ENCODE measurements at places on chromosomes 1 and 21.

DNA sequence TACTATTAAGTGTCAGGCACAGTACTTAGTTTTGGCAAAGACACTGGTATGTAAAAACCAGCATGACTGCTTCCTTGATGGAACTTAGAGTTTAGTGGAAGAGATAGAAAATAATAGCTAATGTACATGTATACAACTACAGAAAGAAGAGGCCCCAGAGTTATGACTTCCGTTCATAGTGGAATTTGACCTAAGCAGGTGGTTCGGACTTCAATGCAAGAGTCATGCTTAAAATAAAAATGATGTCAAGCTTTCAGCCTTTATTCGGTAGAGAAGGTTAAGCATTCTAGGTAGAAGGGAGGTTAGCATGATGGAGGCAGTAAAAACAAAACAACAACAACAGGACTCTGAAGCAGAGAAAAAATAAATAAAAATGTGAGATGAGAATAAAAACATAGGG is 165.9 kb downstream of the KCNT2 start:
- DNase-seq = no peak

DNA sequence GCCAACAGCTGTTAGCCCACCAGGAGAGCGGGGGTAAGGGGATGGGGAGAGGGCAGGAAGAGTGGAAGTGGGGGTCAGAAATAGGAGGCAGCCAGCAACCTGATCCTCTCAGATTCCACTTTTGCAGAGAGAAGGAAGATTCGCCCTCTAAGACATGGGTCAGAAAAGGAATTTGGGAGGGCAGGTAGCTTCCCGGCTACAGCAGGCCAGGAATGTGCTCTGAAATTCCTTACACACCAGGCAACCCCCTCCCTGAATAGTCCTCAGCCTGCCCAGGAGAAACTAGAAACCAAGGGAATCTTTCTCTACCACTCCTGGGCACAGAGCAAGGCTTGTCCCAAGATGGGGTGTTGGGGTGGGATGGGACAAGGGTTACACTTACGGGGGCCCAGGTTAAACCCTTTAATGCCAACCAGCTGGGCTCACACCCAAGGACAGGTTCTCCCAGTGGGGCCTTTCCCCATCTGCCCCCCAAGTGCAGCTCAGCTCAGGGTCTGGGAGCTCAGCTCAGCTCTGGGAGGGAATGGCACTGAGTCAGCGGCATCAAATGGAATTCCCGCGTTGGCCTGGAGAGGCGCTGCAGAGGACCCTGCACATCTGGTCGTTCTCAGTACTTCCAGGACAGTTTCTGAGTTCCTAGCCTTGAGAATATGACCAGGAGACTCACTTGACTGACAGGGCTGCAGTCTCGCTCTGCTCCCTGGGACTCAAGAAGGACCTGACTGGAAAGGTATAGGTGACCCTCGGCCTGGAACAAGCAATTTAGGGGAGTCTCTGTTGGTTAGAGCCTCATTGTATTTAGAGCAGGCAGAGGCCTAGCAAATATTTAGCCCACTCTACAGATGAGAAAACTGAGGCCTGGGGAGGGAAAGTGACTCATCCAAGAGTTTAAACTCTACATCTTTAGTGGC is 761 bp downstream of the TNNT2 start:
- DNase-seq = peak; percentile 44

- no peak for DNase-seq
Observed at GRCh38 chr1:65388908-65389695, 31.4 kb upstream of the LEPR start.

DNA sequence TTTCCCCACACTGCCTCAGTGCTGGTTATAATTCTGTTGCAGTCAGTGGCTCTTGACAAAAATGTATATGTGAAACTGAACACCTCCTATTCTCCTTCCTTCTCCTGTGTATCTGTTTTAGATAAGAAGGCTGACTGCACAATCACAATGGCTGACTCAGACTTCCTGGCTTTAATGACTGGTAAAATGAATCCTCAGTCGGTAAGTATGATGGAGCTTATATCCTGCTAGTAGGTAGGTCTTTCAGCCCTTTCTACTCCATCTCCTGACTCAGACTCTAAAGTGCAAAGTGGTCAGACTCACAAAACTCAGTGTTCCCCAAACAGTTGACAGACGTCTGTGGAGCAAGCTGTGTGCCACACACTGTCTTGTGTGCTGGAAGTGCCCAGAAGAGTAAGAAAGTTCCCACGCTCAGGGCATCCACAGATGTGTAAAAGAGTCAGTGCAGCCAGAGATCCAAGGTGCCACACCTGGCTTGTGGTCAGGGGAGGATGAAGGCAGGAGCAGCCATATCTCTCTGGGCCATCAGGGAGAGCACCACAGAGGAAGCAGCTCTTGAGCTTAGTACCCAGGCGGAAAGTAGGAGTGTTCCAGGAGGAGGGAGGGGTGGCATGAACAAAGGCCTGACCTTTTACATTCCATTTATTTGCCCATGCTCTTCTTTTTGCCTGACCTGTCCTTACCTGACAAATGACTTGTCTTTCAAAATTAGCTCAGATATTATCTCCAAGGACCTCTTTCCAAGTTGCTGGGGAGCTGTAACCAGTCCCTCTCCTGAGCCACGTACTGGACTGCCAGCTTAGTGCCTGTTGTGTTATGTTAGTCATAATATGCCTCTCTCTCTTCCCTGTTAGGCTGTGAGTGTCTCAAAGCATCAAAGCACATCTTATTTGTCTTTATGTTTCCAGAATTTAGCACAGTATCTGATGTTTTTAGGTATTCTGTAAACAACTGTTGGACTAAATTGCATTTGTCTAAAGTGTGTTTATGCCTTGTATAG is 14.0 kb upstream of the PODN start:
- no peak for DNase-seq

DNA sequence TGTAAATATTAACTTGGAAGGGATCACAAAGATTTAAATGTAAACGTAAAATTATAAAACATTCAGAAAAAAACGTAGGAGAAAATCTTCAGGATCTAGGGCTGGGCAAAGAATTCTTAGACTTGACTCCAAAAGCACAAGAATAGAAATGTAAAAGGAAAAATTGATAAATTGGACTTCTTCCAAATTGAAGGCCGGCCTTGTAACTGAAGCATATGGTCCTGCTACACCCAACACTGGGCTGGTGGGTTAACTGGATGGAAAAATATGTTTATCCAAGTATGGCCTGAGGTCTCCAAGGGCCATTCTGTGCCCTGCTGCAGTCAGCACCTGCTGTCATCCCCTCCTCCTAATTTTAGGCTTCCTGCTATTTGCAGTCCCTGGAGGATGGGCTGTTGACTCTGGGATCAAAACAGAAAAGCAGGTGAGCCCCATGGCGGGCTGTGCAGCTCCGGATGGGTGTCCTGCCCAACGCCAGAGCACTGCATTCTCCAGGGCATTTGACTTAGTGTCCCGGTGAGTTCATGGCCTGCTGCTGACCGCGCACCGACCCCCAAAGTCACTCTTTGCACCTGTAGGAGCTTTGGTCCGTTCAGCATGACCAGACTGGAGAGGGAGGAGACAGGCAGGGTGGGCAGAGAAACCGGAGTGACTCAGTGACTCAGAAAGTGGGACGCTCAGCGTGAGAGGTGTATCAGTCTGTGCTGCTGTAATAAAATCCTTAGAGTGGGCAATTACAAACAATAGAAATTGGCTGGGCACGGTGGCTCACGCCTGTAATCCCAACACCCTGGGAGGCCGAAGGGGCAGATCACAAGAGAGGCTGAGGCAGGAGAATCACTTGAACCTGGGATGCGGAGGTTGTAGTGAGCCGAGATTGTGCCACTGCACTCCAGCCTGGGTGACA is 6.1 kb upstream of the AIRE start:
- DNase-seq = no peak

DNA sequence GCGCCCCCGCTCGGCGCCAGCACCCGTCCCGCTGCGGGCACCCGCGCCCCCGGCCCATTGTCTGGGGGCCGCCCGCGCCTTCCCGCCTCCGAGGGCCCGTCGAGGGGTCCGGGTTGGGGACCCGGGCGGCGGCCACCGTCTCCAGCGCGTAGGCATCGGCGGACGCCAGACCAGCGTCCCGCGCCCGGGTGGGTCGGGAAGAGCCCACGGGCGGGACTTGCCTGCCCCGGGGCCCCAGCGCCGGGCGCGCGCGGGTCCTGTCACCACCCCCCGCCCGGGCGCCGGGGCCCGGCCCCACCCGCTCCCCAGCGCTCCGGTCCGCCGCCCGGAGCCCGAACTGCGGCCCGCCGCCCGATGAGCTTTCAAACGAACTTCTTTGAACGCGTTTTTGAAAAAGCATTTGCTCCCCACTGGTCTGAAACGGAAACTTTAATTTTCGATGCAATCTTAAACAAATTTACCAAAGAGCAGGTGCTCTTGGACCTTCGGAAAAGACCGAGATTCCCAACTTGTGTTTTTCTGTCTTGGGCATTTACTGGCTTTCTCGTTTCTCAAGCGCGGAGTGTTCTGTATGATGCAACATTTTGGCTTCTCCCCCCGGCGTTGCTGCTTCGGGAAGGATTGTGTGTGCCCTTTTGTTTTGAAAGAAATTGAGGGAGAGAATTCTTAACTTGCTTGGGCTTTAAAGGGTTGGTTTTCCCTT is 615 bp downstream of the CLIC4 start:
- DNase-seq = peak; percentile 94

All from suppressor macrophage treated with lipopolysaccharide for 1 hour (primary cell).